Activated CD4-positive, alpha-beta T cell treated with anti-CD3 and anti-CD28 coated beads, Interleukin-10, Interleukin-2, amounts not matched to agents 100 ng/mL and 50 ng/mL, durations not matched to agents 16 hours and 8 hours (primary cell): ENCODE measurements at places on chromosomes 16 and 17.

DNA sequence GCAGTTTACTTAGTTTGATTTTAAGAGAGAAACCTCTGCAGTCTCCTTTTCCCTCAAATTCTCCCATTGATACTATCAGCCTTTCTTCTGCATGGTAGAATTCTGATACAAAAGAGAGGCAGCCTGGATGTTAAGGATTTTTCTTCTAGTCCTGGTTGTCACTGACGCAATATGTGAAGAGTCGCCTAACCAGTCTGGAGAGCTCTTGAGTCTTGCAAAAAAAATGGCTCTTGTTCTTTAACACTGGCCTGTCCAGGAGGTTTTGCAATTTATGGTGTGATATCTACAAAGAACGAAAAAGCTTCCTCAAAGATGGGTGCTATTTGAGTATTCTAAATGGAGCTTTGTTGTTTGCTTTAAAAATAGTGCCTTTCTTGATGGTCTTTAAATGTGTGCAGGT is 28.9 kb downstream of the COX10 start:
- no peak for DNase-seq

- DNase-seq, result no peak
Observed at GRCh38 chr17:55742272-55743102, 8.4 kb upstream of the PCTP start.

DNA sequence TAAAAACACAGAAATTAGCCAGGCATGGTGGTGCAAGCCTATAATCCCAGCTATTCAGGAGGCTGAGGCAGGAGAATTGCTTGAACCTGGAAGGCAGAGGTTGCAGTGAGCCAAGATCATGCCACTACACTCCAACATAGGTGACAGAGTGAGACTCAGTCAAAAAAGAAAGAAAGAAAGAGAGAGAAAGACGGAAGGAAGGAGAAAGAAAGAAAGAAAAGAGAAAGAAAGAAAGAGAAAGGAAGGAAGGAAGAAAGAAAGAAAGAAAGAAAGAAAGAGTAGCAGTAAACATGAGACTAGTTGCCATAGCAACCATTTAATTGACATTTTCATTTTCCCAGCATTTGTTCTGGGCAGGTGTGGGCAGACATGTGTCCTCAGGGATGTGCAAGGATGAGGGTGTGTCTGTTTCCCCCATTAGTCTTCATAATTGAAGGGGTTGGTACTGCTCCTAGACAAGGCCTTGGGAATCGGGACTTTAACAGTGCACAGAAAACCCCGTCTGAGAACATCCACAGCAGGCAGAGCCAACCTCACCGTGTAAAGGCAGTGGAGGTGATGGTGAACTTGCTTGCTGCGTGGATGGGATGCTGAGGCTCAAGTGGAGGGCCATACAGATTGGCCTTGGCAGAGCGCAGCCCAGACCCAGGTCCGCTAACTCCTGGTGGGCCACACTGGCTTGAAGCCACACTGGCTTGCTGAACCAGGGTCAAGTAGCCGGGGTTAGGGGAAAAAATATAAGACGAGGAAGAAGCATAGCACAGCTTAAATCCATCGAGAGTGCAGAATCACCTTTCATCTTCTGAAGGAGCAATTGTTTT is 35.2 kb upstream of the KIFC3 start:
- no peak for DNase-seq

GRCh38 chr17:33116021-33116551 is 124.4 kb downstream of the SPACA3 start:
- no peak for DNase-seq

- DNase-seq, result no peak
Observed at GRCh38 chr17:9917131-9917530, 12.1 kb upstream of the RCVRN start.

DNA sequence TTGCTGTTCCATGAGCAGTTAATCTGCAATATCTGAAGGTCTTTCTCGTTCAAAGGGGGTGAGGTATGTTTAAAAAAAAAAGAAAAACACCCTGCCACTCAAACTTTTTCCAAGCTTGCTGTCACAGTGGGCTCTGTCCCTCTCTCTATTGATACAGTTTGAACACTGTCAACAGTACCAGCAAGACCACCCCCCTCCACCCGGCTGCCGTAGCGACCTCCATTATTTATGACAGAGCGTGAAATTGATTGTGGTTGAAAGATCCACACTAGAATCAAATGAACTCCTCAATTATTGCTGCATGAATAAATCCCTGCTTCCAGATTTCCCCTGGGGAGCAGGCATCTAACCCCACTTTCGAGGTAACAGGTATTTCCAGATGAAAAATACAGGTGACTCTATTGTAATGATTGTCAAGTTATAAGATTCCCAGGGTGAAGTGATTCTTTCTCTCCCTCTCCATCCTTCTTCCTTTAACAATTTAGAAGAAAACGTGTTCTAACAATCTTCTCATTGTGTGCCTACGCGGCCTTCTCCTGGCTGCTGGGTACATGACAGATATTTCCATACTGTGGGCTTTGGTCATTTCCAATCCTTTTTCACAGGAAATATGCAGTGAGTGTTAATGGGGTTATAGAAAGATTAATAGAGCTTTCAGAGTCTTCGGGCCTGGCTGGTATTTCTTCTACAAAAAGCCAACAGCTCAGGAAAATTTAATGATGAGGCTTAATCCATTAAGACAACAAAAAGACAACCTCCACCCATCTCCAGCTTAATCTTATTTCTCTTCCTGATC is 135.7 kb upstream of the C16orf82 start:
- DNase-seq, result no peak

DNA sequence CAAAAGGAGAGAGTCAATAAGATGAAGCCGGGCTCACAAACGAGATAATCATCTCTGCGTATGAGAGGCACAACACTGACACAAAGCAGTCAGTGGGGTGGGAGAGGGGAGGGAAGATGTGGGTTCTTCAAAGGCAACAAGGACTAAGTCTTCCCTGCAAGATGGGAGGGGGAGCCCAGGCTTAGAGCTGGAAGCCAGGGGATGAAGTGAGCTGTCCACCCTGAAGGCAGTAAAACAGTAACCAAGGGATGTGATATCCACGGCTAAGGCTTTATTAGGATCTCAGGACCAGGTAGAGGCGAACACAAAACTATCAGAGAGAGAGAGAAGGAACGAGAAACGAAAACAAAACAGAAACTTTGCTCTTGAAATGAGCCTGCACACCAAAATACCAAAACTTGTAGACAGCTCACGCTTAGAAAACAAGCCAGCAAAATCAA is 115.9 kb downstream of the DYNLRB2 start:
- peak; percentile 68 for DNase-seq

GRCh38 chr16:4402439-4403132 is 13.8 kb downstream of the CORO7 start:
- peak; percentile 69 for DNase-seq

- DNase-seq, result no peak
Observed at GRCh38 chr16:49543631-49543946, 170.0 kb downstream of the C16orf78 start.

DNA sequence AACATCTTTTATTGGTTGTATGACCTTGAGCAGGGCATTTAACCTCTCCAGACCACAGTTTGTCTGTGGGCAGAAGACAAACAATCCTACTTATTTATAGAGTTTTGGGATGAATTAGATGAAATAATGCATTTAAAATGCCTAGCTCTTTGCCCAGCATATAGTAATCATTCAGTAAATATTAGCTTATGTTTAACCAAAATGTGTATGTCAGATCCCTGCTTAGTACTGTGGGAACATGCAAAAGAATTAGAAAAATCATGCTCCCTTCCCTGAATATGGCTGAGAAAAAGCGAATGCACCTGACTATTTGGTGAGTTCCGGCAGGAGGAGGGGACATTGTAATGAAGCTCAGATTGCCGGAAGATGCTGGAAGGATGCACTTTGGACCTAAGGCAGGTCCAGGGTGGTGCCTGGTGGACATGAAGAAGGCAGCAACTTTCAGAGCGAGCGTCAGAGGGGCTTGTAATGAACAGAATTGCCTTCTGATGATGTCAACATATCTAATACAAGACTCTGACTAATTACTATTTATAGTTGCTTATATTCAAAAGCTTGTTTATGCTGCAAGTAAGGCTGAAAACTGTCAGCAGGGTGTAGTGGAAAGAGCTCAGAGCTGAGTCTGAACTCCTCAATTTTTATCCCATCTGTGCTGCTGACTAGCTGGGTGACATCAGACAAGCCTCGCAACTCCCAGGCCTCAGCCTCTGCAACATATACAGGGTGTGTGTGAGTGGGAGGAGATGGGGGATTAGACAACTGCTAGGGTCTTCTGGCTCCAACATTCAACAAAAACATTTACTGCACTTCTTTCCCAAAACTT is 221.2 kb downstream of the PRKCA start:
- DNase-seq, result no peak

DNA sequence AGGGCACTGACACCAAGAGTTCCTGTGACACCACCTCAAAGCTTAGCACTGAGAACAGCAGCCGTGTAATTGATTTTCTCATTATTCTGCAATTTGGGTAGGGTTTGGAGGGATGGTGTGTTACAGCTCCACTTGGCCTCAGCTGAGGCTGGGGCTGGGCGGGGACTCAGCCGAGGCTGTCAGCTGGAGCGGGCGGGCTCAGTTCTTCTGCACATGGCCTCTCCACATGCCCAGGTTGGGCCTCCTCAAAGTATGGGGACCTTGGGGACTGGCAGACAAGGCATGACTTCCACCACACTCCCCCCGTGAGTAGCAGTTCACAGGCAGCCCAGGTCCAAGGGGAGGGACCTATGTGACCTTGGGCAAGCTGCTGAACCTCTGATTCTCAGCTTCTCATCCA is 171.5 kb downstream of the IRF8 start:
- no peak for DNase-seq

GRCh38 chr17:49487183-49487582 is 7.9 kb upstream of the NGFR start:
- no peak for DNase-seq

DNA sequence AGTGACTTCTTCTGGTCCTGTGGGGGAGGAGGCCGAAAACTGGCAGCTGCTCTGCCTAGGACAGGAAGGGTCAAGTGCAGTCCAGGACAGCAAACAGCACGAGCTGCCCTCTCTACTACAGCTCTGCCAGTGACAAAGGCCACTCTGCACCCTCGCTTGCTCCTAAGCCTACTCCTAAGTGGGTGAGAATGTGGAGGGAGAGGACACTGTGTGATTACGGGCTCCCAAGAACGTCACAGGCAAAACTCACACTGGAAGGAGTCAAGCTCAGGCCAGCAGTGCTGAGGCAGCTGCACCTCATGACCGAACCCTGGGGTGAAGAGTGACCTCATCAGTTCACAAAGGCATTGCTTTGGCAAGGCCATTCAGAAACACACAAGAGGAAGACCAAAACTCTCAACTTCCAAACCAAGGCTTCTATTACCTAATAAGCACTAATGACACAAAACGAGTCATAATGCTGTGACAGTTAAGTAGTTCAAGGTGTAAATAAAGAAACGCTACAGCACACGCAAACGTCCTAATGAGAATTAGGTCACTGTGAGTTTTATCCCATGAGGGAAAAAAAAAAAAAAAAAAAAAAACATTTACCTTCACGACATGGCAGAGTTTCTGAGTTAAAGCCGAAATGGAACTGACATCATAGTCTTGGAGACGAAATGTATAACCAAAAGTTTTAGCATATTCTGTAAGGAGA is 35.1 kb downstream of the MARF1 start:
- DNase-seq, result no peak

- DNase-seq, result no peak
Observed at GRCh38 chr17:76528156-76528527, 9.4 kb downstream of the CYGB start.

GRCh38 chr16:5073279-5073629 is 1.6 kb downstream of the ALG1 start:
- DNase-seq, result no peak
